Stimulated activated CD8-positive, alpha-beta memory T cell treated with anti-CD3 and anti-CD28 coated beads, Interleukin-2, amount 100 ng/mL, for 48 hours (primary cell): ENCODE measurements at places on chromosomes 12 and 14.

DNA sequence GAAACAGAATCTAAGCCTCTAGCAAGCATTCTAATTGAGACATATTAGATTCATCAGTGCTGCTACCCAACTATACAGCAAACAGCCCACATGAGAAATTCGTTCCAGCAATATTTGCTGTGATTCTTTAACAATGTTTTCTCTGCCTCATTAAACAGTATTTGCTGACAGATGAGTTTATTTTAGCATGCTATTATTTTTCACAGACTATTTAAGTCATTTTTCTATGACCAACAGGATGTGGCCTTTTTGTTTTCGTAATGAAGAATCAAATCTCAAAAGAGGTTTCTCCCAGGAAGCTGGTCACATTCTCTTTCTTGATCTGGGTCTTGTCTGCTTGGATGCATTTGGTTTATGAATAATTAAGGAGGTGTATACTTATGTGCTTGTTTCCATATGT, 23.2 kb upstream of the SERPINA12 start:
- no peak for DNase-seq

GRCh38 chr12:131117438-131118245, 163.9 kb downstream of the ADGRD1 start:
- DNase-seq = no peak

DNA sequence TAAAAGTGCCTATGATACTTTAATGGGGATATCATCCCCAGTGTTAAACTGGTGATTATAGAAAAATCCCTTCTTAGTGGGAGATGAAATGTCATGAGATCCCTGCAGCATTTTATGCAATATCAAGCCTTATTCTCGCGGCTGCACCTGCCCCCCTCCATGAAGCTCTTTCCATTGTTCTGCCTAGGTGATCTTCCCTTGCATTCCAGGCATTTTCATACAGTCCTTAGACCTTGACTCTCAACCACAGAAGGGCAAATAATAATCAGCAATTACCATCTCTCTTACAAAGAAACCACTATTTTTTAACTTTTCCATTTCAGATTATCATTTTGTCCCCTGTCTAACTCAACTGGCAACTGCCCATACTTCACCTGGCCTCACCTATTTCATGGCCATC, 352.3 kb downstream of the NELL2 start:
- no peak for DNase-seq

GRCh38 chr14:65824978-65825299, 412.4 kb downstream of the FUT8 start:
- DNase-seq = no peak

GRCh38 chr14:100645196-100645981, 58.2 kb upstream of the BEGAIN start:
- DNase-seq = peak; percentile 87
